Cardiac fibroblast (primary cell): ENCODE measurements at places on chromosomes 7 and 10.

DNA sequence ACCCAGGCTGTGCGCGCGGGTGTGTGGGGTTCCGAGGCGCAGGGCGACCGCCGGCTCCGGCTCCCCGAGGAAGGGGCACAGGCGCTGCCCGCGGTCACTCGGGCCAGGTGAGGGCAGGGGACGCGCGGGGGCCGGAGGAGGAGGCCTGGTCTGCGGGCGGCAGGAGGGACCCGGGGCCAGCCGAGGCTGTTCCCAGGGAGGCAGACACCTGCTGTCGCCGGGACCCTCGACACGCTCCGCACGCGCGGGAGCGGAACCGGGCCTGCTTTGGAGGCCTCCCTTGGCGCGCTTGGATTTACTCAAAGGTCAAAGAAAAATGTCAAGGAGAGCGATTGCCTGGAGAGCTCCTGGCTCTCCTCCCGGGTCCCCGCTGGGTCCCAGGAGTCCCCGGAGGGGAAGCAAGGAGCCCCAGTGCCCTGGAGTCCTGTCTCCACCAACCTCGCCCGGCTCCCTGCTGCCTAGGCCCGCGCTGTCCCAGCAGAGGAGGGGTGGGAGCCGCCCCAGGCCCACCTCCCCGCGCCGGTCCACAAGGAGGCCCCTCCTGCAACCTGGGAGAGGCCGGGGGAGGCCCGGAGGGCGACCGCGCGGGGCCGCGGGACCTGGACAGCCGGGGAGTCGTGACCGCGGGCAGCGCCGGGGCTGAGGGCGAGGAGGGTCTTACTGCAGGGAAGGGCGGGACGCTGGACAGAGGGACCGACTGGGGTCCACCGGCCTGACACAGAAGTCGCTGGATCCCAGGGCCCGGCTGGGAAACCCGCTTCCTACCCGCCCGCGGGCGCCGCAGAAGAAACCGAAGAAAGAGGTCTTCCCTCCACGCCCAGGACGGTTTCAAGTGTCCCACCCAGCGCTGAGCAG lies 348.9 kb downstream of the DNAJB6 start:
- no peak for DNase-seq

GRCh38 chr10:132469197-132469884 lies 68.2 kb upstream of the INPP5A start:
- no peak for DNase-seq

GRCh38 chr10:34647160-34647559 lies 167.9 kb downstream of the PARD3 start:
- DNase-seq, result no peak

DNA sequence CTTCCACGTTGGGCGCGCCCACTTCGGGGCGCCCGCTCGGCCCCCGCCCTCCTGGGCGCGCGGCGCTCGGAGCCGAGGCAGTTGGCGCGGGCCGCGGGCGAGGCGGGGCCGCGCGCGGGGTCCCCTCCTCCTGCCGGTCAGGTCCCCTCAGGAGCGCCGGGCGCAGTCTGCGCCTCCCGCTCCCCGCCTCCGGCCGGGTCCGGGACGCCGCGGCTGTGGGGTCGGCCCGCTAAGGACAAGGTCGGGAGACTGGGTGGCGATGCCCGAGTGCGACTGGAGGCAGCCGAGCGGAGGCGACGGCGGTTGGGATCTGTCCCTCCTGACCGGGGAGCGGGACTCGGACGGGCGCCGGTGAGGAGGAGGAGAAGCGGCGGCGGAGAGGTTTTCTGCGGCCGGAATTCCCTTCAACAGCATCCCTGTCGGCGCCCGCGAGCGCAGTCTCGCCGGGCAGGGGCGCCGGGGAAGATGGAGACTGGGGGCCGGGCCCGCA lies at the start of gene ATRNL1:
TSS of gene ATRNL1 (plus strand) at position 80 of the 490 bp plus-strand sequence. CDS start at position 466, 386 bp downstream.
- DNase-seq, result peak; percentile 7

DNA sequence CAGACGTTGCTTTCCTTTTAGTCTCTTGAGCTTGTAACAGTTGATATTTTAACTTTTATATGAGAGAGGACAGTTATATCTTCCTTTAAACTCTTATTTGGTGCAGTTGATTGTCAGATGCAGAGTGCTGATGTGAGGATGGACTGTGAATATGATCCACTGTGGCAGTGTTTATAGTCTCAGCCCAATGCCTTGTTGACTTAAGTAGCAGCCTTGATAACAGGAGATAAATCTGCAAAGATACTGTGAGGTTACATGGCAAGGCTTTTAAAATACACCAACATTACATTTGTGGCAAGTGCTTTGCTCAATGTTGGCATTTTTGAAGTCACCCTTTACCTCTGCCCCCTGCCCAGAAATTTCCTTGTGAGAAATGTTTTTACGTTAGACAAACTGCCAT lies 206.7 kb downstream of the AUTS2 start:
- no peak for DNase-seq

DNA sequence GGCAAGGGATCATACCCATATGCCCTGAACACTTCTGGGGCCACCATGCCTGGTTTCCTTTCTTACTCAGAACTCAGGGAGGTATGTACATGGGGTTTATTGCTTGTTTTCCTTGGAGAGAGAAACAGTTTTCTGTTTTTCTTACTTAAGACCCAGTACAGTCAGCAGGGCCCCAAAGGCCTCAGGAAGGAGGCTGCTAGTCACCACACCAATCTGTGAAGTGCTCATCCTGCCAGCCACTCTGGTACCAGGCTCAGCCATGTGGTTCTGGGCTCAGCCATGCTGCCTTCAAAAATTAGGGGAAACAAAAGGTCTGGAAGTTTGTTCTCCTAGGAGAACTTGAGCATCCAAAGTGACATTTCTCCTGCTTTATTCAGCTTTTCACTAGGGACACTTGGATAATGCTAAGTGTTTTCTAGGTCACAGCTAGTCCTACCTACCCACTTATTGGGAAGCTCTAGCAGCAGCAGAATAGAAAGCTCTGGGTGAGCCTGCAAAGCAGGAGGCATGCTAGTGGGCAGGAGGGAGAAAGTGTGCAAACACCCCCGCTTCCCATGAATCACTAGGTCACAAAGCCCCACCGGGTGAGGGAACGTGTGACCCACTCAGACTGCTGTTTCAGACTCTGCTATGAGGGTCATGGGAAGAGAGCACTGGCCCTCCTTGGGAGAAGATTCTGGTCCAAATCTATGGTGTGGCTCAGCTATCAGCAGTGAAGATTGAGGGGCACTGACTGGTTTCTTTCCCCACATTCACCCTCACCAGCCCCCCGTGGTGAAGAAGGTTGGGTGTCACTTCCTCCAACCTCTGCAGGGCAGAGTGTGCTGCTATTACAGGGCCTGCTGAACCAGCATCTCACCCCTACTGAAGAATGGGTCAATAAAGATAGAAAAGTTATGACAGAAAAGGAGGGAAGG lies 23.9 kb downstream of the NUDCD3 start:
- DNase-seq, result peak; percentile 89

DNA sequence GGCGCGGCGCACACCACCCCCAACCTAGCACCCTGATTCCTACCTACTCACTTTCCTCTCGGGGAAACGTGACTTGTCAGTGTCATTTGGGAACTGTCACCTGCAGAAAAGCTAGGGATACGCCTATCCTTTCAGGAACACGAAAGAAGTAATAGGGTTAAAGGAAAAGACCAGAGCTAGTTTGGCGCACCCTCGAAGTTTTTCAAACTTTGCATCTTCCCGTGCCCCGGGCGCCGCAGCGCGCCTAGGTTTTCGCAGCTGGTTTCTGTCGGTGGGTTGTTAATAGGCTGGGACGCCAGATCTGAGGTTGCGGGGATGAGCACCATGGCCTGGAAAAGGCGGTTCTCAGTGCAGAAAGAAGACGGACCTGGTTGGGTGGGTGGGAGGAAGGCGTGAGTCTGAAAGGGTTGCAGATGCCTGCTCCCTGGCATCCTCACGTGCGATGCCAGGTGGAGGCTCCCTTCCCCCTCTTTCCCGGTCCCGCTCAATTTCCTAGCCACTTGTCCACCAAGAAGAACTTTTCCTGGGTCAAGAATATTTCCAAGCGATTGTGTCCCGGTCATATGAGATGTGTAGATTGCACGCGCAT lies 568 bp upstream of the MEOX2 start:
- no peak for DNase-seq

DNA sequence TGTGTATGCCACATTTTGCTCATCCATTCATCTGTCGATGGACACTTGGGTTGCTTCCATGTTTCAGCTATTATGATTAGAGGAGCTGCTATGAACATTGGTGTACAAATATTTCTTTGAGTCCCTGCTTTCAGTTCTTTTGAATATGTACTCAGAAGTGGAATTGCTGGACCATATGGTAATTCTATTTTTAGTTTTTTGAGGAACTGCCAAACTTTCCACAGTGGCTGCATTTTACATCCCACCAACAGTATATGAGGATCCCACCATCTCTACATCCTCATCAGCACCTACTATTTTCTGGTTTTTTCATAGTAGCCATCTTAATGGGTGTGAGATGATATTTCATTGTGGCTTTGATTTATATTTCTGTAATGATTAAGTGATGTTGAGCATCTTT lies 44.7 kb upstream of the ZMIZ2 start:
- no peak for DNase-seq

GRCh38 chr7:107043921-107044346 lies 571 bp upstream of the PRKAR2B start:
- no peak for DNase-seq

- DNase-seq, result no peak
These were observed 31.0 kb upstream of the DNAJB12 start for GRCh38 chr10:72385724-72386123.

DNA sequence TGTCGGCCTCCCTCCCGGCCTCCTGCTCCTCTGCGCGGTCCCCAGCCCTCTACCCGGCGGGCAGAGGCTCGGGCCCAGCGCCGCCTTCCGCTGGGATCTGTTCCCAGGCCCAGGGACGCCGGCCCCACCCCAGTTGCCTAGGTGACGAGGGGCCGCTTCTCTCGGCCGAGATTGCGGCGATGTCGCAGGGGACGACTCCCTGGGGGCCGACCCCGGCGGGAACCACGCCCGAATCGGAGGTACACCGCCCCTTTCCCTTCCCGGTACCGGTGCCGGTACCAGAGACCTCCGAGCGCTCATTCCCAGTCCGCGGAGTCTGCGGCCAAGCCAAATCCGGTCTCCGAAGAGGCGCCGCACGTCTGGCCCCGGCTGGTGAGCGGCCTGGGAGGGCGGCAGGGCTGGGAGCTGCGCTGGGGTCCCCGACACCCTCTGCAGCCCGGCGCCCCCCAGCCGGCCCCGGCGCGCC lies at the start of gene CABCOCO1:
TSS of gene CABCOCO1 (plus strand) at position 136 of the 466 bp plus-strand sequence. CDS start at position 180, 44 bp downstream.
- DNase-seq, result peak; percentile 63

DNA sequence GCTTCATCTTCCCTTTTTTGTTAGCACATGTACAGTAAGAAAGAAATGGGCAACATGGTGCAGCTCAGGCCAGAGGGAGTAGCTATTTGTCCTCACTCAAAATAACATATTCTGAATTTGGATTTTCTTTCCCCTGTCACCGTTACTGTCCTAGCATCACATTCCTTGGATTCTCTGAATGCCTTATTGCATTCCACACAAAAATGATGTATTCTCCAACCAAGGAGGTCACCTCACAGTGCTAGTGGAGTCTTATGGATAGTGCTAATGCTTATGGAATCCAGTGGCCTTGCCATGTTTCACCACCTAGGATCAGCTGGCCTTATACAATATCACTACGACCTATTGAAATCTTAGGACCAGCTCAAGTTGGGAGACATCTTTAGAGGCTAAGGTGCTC lies 7.2 kb downstream of the PRSS58 start:
- peak; percentile 20 for DNase-seq

- no peak for DNase-seq
These were observed 228.5 kb upstream of the CACNA2D1 start for GRCh38 chr7:82672078-82672477.

DNA sequence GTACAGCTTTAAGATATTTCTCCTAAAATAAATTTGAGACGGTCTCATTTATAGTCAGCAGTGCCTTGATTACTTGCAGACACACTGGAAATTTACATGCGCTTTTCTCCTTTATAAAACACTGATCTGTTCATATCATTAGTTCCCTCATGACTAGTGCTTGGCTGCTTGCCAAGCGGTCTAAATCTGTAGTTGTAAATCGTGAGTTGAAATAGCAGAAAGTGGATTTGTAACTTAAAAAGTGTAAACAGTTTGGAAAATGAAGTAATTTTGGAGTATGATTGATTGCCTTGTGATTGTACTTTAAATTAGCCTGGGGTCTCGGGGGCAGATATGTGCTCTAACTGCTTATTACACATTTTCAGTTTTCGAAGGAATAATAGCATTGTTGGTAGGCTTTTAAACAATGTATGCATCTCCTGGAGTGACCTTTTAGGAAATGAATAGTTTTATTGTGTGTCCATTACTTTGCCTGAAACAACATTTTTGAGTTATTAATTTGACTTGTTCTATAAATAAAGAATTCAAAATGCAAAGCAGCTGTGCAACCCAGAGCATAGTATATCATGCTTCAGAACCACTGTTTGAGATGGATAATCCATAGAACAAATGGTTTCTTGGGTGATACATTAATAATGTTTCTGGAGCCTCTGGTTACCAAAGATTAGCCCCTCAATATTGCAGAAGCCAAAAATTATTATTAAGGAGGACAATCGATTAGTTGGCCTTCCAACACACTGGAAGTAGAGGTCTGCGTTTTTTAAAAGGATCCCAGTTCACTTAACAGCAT lies 73.3 kb downstream of the ARID5B start:
- peak; percentile 74 for DNase-seq

DNA sequence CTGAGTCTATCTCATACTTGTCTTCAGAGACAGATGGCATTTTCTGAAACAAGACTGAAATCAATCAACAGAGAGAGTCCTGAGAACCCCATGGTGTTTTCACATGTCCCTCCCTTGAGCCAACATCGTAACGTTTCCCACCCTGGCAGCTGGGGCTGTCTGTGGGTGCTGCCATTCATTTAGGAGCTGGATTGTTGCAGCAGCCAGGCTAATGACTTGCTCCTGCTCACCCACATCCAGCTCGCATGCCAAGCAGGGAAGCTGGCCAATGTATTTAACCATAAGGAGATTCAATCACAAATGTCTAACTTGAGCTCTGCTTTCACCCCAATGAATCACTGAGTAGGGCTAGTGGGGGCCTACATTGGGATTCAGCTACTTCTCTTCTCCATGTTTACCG lies 146.1 kb downstream of the ADRA2A start:
- DNase-seq, result no peak

GRCh38 chr10:106310596-106310995 lies 853.9 kb downstream of the SORCS1 start:
- no peak for DNase-seq

GRCh38 chr10:85524001-85524666 lies 842.5 kb downstream of the GRID1 start:
- DNase-seq, result no peak

- no peak for DNase-seq
These were observed 6.2 kb upstream of the ACTR3C start for GRCh38 chr7:150329331-150330120.

DNA sequence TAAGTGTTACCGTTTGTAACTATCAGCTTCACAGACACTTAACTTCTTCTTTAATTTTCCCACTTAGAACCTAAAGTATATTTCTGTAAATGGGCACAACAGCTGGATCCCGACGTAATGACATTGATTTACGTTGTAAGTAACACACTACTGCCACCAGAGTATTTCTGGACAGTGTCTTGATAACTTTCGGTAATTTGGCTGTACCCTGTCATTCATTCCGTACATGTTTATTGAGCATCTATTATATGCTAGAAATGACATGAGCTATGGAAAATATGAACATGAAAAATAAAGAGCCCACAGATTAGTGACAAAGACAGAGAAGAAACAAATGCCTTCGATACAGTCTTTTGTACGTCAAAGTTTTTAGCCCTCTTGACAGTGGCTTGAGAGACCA lies 291.4 kb downstream of the CCDC3 start:
- DNase-seq, result no peak

- no peak for DNase-seq
These were observed 232.9 kb upstream of the PTN start for GRCh38 chr7:137576481-137576880.

- no peak for DNase-seq
These were observed 59.7 kb downstream of the LMBR1 start for GRCh38 chr7:156833312-156833711.
